ENCODE measurements at places on chromosomes 3 and 15.

GRCh38 chr3:150097588-150097890 is 126.8 kb upstream of the PFN2 start:
- DNase-seq = no peak

DNA sequence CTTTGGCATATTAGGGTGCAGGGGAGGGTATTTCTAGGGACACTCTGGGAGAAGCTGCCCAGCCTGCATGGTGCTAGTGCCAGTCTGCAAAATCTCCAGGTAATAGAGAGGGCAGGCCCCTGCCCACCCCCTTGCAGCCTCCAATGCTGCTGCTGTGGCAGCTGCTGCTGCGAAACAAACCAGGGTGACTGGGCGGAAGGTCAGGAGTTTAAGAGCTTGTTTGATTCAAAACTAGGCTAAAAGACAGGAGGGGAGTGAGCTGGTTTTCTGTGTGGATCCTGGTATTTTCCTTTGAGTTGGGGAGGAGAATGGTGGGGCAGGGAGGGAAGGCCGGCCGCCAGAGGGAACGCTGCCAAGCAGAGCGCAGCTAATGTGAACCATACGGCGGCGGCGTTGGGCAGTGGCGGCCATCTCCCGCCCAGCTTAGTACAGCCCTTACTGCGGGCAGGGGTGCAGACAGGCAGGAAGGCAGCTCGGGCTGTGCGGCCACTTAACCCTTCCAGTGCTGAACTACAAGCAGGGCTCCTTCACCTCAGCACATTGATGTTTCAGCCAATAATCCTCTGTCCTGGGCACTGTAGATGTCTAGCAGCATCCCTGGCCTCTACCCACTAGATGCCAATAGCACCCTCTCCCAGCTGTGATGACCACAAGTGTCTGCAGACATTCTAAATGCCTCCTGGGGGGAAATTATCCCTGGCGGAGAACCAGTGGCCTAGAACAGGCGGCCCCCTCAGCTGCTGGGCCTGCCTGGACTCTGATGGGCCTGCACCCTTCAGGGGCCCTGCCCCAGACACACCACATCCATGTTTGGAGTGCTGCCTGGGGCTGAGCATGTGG is 125.7 kb downstream of the EEFSEC start:
- DNase-seq = no peak

DNA sequence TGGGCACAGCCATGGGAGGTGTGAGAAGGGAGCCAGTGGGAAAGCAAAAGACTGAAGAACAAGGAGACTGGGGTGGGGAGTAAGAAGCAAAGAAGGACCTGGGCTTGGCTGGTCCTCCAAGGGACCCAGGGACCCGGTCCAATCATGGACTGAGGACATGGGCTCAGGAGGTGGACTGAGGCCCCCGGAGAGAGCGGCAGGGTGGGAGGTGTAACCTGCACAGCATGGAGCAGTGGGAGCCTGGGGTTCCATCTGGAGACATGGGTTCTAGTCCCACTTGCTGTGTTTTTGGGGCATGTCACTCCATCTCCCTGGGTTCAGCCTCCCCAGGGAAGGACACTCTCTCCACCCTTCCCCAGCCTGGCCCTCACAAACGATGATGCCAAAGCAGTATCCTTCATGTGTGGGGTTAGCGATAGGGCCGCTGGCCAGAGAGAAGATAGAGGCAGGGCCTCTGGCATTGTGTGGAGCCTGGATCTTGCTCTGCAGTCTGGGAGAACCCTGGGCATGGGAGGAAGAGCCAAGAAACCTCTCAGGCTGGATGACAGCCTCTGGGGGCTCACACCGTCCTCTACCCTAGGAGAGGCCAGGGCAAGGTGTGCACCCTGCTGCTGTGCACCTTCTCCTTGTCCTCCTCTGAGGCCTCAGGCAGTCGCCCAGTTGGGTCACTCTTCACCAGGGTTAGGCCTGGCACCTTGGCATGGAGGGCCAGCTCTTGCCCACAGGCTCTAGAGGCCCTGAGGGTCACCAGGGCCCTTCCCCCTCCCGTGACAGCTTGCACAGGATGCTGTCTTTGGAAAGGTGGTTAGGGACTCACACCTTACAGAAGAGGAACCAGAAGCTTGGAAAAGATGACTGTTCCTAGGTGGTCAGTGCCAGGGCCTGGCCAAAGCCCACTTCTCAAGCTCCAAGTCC is 26.0 kb downstream of the FBXW12 start:
- DNase-seq = no peak

- no peak for DNase-seq
Measured at GRCh38 chr15:77221708-77222107, 150.8 kb upstream of the TSPAN3 start.

GRCh38 chr3:109863701-109864100 is 526.4 kb upstream of the DPPA4 start:
- no peak for DNase-seq

- DNase-seq = no peak
Measured at GRCh38 chr3:128351546-128351945, 115.1 kb downstream of the DNAJB8 start.

Data from left lobe of liver (tissue), 2 donors.